ENCODE measurements at places on chromosomes 2 and 18.

DNA sequence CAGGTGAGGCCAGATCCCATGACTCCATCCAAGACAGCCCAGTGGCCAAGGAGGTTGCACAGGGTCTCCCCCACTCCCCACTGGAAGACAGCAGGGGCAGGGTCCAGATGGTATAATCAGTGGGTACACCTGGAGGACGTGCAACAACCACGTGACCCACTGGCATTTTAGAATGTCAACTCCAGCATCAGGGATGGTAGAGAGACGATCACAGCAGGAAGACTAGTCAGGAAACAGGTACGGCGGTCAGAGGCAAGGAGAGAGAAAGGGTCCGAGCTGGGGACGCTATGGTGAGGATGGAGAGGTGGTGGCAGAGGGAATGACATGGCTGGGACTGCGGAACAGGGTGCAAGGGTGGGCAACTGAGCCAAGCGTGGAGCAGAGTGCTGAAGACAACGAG is 23.0 kb downstream of the SERTAD2 start:
- no peak for DNase-seq

- no peak for DNase-seq
Measured at GRCh38 chr2:233075966-233076339, 15.8 kb downstream of the INPP5D start.

DNA sequence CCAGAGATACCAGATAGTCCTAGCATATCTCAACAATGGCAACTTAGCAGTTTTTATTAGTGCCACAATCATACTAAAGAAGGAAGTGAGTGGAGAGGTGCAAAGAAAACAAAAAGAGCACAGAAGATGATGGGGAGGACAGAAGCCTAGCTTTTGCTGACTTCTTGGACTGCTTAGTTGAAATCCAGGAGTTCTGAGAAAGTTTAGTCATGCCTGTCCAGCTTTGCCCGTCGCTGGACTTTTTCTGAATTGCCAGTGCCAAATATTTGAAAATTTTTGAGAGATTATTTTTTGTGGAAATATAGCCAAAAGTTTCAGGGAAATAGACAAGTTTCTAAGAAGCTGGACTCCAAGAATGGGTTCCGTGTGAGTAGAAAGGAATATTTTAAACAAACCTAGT is 558.7 kb upstream of the TNP1 start:
- no peak for DNase-seq

DNA sequence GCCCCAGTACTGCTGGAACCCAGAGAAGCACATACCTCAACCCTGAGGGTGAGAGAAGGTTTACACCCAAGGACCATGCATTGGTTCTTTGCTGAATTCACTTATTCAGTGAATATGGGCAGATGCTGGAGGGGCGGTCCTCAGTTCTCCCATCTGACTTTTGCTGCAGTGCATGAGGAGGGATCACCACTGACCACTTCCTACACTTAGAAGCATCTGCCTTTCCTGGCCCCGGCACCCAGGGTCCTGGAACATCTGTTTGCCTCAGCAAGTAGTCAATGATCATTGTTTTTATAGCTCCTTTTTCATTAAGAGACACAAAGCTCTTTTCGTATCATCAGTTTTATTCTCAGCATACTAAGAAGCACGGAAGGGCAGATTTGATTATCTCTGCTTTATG is 211.4 kb downstream of the SH3RF3 start:
- no peak for DNase-seq

GRCh38 chr2:146927080-146927711 is 917.6 kb upstream of the ACVR2A start:
- no peak for DNase-seq

- no peak for DNase-seq
Measured at GRCh38 chr2:212535996-212536816, 2.4 kb downstream of the ERBB4 start.

- DNase-seq: no peak
Measured at GRCh38 chr2:192119536-192119935, 75.2 kb downstream of the TMEFF2 start.

DNA sequence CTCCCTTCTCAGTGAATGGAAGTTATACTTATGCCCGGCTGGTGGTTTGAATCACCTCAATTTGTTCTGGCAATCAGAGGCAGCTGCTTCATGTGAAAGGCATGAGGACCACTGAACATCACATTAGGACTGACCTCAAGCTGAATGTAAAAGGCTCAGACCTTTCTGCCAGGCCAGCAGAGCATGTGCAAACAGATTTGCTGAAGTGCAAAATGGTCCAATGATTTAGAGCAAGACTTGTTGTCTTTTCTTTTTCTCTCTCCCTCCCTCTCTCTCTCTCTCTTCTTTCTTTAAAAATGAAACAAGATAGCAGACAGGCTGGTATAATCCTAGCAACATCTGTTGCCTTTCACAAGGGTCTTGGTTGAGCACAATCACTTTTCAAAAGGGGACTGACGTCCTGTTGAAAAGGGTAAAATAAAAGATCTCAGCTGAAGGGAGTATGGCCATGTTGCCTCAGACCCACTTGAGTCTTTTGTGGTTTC is 13.3 kb upstream of the CDH7 start:
- DNase-seq: no peak

GRCh38 chr2:27915191-27915590 is 24.7 kb downstream of the BABAM2 start:
- DNase-seq: no peak

GRCh38 chr2:233165543-233165894 is 86.0 kb upstream of the ATG16L1 start:
- DNase-seq: no peak

- DNase-seq: no peak
Measured at GRCh38 chr2:169136885-169137534, 67.6 kb downstream of the DHRS9 start.

DNA sequence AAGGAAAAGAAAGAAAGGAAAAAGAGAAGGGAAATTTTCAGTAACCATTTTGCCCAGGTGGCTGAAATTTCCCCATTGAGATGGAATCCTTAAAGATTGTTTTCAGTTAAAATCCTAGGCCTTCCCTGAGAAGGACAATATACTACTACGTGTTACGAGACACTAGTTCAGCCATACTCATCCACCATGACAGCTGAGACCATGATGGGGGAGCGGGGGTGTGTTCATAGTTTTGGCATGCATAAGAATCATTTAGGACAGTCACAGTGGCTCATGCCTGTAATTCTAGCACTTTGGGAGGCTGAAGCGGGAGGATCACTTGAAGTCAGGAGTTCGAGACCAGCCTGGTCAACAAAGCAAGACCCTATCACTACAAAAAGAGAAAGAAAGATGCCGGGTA is 28.0 kb downstream of the PLA2R1 start:
- DNase-seq: no peak

DNA sequence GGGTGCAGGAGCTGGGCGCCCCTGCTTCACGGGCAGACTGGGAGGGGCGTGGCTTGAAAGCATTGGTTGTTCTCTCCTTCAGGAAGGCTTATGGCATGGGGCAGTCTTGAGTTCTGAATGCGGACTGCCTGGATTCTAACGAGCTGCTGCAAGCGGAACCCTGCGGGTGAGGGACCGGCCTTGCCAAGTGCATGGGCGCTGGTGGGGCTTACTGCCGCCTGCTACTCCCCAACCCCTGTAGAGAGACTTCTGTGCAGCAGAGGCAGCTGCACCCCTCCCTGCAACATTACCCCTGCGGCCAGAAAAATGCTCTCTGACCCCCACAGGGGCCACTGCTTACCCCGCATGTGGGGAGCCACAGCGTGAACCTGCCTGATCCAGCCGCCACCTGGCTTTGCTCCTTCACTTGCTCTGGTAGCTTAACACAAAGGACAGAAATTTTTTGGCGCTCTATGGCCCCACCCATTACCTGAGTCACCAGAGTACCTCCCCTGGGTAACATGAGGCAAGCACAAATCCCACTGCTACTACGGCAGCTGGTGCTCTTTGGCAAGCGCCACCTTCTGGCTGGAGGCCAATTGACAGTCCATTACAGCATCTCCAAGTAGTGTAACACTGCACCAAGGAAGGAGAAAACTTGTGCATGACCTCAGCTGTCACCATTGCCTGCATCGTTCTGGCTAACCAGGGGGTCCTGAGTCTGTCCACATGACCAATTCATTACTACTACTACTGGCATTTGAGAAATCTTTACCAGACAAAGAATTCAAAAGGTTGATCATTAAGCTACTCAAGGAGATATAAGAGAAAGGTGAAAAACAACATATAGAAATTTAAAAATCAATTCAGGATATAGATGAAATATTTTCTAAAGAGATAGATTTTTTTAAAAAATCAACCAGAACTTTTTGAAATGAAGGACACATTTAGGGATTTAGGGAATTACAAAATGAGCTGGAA is 35.4 kb downstream of the MYL12B start:
- peak; percentile 81 for DNase-seq

DNA sequence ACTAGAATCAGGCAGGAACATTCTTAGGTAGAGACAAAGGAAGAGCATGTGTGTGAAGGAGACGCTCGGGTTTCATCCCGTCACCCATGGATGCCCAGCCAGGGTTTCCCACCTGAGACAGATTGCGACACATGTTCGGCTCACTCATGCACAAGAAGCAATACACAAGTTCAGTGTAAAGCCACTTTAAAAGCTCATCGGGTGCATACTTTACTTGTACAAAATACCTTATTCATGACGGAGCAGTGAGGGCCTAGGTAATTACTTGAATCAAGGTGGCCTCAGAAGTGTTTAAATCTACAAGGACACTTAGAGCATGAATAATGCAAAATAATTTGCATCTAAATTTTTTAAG is 42.0 kb downstream of the ZEB2 start:
- DNase-seq: no peak

DNA sequence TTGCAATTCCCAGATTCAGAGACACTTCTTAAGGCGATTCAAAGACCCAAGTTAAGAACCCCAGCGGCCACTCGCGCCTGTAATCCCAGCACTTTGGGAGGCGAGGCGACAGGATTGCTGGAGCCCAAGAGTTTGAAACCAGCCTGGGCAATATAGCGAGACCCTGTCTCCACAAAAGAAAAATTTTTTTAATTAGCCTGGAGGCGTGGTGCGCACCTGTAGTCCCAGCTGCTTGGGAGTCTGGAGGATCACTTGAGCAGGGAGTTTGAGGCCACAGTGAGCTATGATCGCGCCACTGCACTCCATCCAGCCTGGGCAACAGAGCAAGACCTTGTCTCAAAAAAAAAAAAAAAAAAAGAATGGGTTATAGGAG is 585 bp upstream of the ANAPC1 start:
- no peak for DNase-seq

GRCh38 chr2:30367232-30368070 is 79.6 kb upstream of the LCLAT1 start:
- DNase-seq: no peak

- DNase-seq: no peak
Measured at GRCh38 chr2:239475161-239476028, 74.6 kb upstream of the HDAC4 start.

GRCh38 chr2:9770308-9771100 is 72.8 kb upstream of the TAF1B start:
- DNase-seq: no peak

DNA sequence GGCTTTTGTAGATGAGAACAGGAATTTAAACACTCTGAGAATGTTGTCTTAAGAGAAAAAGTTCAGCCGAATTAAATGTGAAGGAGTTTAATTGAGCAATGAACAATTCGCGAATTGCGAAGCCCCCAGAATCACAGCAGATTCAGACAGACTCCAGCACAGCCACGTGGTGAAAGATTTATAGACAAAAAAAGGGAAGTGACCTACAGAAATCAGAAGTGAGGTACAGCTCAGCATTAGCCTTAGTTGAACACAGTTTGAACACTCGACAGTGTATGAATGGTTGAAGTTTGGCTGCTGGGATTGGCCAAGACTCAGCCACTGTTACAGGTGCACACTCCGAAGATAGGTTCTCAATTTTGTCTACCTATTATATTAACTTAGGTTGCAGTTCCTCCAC is 264.0 kb upstream of the CHST9 start:
- no peak for DNase-seq

GRCh38 chr2:28528206-28528605 is 32.3 kb downstream of the PLB1 start:
- no peak for DNase-seq

DNA sequence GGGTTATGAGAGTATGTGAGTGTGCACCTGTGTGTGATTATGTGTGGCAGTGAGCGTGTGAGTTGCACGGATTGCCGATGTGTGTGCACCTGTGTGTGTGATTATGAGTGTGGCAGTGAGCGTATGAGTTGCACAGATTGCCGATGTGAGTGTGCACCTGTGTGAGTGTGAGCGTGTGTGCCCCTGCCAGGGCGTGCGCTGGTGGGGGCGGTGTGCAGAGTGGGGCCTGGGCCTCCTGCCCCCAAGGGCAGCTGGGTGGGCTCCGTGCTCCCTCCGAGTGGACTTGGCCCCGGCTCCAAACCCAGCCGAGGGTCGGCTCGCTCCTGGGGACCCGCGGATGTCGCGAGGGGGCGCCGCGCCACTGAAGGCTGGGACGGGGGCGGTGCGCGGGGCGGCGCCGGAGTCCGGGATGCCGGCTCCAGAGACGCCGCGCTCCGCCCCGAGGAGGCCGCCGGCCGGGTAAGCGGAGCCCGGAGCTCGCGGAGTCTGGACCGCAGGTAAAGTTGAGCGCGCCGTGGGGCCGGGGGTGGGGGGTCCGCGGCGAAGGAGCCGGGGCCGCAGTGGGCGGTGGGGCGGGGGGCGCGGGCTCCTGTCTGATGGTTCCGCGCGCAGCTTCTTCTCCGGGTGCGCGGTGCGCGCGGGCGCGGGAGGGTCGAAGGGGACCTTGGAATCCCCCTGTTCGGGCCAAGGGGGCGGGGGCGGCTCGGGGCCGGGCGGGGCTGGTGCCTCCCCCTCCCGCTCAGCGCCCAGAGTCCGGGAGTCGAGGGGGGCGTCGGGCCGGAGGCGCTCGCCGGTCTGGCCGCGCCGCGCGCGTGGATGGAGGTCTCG is at the start of gene KCNG2:
Gene KCNG2, plus strand, starts transcription at position 421 of the 828 bp plus-strand sequence. CDS start 65,730 bp downstream, outside the sequence.
- DNase-seq: no peak

- no peak for DNase-seq
Measured at GRCh38 chr2:41595240-41595639, 452.6 kb upstream of the PKDCC start.

DNA sequence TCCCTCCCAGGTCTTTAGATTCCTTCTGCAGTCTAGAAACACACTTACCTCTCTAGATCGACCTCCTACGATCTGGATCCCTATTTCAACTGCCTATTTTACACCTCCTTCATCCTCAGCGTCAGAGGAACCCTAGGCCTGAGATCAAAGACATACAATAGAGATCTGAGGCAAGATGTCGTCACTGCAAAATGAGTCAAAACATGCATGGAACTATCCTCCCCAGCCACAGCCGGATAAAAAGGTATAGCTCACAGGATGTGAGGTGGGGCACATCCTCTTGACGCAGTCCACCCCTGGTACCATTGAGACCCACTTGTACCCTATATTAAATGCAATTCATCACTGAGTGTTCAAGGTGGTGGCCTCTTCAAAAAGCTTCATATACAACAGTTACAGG is 63.7 kb upstream of the DNAJC10 start:
- DNase-seq: no peak

DNA sequence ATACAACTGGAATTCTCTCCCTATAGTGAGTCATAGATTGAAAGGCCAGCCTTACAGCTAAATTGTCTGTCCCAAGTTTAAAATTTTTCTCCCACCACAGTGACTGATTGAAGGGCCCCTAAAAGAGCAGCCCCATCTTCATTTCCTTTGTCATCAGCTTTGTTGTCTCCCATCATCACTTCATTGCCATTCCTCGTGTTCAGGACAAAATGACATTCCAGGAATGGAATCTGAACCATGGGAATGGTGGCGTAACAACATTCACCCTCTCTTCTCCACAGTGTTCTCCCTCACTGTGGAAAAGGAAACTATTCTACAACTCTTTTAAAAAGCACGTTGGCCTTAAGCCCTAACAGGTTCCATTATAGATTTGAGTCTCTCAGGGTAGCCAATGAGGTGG is 52.1 kb downstream of the PSTPIP2 start:
- no peak for DNase-seq

GRCh38 chr2:99397266-99397920 is 60.2 kb downstream of the EIF5B start:
- peak; percentile 25 for DNase-seq

GRCh38 chr18:44691148-44691925 is 10.6 kb downstream of the SETBP1 start:
- no peak for DNase-seq

Data from NCI-H2029 treated with DMSO at 0.1 percent for 48 hours (cell line).